ENCODE measurements at places on chromosomes 7 and 10.

GRCh38 chr7:32200646-32201045 is 130.4 kb upstream of the PDE1C start:
- no peak for DNase-seq

GRCh38 chr10:22850541-22850940 is 77.3 kb upstream of the ARMC3 start:
- DNase-seq = no peak

DNA sequence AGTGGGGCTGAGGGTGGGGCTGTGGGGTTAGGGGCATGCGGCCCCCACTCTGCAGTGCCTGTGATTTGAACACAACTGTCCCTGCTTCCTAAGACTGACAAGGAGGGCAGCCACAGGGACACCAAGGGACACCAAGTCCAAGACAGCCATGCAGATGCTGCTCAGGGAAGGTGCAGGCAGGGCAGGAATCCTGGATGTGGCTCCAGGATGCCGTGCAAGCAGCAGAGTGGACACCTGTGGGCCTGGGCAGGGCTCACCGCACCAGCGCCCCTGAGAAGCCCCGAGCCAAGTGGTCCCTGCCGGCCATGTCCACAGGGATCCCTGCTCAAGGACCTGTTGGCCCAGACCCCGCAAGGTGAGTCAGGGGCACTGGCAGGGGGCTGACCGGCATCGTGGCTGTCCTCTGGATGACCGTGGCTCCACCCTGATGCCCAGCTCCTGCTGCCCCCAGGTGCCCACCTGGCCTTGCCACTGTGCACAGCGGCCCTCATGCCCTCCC is 58.5 kb downstream of the STK32C start:
- no peak for DNase-seq

- no peak for DNase-seq
These were observed 96.6 kb upstream of the TMEM196 start for GRCh38 chr7:19869979-19870378.

DNA sequence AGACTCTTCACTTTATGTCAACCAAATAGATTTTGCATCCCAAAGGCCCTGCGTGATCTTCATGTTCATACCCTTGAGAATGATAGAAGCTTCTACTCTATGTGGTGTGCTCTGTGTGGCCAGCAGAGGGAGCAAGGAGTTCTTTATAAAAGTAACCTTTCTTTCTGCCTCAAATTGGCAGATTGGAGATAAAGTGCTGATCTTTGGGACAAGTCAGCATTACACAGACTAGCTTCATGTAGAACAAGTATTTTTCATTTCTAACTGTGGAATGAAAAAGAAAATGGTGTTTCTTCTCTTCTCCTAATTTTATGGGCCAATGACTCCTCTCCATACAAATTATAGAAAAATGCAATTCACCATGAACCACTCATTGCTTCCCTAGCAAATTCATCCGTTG is 1214.1 kb downstream of the SORCS1 start:
- DNase-seq = peak; percentile 47

DNA sequence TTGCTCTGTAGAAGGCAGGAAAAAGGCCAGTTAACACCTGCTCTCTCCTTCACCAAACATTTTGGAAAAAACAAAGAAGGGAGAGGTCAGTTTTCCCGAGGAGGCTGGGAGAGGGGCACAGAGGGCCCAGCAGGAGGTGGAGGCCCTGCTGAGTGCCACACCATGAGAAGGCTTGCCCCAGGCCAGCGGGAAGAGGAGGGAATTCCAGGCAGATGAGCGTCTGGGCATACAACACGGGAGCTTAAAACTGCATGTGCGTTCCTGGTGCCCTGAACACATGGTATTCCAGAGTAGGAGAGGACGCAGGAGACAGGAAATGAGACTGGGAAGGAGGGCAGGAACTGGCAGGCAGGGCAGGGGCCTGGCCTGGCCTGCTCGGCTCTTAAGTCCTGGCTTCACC is 182.4 kb downstream of the CCDC3 start:
- no peak for DNase-seq

DNA sequence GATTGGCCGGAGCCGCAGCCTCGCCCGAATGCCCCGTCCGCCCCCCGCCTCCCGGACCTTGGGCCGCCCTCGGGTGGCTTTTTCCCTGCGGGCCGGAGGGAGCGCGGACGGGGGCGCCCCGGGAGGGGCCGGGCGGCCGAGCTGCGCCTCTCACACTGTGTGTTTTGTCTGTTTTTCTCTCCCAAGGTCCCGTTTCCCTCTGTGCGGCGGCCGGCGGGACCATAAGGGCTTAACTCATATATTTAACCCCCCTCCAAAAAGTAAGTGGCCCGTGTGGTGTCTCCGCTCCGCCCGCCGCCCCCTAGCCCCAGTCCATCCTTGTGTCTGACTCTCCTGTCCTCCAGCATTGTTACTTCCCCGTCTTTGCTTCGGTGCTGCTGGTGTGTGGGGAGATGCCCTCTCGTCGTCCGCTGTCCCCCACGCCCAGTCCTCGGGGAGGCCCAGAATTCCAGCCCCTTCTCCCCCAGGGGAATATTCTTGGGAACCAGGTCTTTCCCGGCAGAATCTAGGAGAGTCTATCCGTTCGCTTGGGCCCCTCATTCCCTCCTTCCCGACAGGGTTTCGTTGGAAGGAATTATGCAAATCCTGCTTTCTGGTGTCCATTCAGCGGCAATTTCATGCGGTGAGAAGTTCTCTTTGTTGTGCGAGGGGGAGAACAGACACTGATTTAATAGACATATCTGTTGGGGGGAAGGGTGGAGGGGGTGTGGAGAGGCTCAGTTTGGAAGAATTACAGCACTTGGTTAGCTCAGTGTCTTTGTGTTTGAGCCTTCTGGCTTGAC is 1.3 kb downstream of the LCOR start:
- DNase-seq = peak; percentile 41

DNA sequence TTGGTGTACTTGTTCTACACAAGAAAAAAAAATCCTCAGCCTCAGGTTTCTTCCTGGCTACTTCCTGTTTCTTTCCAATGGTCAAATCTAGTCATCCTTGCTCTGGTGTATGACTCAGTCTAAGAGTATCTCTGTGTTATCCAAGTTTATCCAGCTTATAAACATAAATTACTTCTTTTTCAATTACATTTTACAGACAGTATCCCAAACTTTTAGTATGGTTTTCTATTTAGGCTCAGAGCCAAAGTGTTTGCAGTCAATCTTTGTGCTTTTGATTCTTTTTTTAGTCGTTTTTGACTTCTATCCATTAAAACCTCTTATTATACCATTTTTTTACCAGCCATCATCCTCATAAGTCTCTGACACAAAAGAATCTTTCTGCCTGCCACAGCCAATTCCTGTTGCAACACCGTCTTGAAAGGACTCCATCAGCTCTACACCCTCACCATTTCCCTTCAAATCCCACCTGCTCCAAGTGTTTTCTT is 294.6 kb downstream of the PTEN start:
- DNase-seq = peak; percentile 20

GRCh38 chr10:77146712-77147336 is 490.8 kb downstream of the KCNMA1 start:
- DNase-seq = no peak

- DNase-seq = no peak
These were observed 519 bp upstream of the RPP38 start for GRCh38 chr10:15096661-15097010.

DNA sequence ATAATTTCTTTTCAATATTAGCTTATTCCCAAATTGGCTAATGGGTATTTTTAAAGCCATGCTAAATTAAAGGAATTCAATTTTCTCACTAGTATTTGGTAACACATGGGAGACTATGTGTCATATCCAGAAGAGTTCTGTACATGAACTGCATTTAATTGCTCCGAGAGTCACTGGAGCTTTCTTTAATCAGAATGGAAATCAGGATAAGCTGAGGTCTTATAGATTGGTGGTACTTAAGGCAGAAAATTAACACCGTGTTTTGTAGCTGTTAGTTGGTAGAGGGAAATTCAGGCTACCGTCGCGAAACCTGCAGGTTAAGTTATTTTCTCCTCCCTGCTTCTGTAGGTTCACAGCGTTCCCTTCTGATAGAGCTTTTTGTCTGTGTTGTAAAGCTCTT is at the start of gene WEE2:
Gene WEE2, plus strand, starts transcription at position 3 of the 400 bp plus-strand sequence. CDS start 406 bp downstream, outside the sequence.
- DNase-seq = no peak

DNA sequence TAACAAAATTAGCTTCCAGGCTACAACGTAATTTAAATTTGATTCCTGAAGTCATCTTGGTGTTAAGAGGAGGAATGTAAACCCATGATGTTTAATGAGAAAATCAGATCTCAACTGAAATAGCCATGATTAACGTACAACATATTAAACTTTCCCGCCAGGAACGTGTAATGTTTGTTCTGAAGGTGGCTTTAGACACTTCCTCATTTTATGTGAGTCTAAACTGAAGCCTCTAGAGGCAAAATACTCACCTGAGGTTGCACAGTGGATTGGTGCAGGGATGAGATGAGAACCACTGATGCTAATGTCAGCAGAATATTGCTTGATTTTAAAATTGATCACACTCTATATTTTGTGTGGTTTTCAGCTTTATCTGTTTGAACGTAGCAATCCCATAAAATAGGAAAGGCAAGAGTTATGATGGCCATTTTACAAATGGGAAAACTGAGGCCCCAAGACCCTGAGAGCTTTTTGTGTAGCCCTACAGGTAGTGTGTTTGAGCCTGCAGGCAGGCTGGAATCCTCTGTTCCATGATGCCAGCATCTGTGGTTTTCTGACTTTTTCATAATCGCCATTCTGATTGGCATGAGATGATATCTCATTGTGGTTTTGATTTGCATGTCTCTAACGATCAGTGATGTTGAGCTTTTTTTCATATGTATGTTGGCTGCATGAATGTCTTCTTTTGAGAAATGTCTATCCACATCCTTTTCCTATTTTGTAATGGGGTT is 243.7 kb upstream of the BMPER start:
- no peak for DNase-seq

GRCh38 chr10:113287592-113287991 is 265.3 kb upstream of the HABP2 start:
- no peak for DNase-seq

GRCh38 chr7:36638140-36638539 is 86.2 kb downstream of the AOAH start:
- DNase-seq = no peak

DNA sequence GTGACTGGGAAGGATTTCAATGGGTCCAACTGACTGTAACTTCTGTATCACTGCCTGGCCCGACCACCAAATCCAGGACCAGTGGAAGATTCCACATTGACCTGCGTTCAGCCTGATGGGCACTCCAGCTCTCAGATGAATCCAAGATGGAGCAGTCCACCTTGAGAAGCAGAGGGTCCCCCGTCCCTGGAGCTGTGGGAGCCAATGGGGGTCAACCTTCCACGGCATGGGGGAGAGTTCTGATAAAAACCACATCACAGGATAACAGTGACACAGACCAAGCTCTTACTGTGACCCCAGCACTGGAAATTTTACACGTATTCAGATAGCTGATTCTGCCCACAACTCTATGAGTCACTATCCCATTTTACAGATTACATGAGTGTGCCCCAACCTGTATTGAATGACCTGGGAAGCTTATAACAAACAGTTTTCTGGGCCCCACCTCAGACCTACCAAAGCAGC is 11.2 kb downstream of the ZCCHC24 start:
- no peak for DNase-seq

- no peak for DNase-seq
These were observed 1.1 kb downstream of the ALOX5 start for GRCh38 chr10:45375101-45375500.
